ENCODE measurements at places on chromosomes 4 and X. TPM values are rescaled to one million over a fixed set of nuclear protein-coding genes. Genes with fewer than 3 reads are reported as not detected.

DNA sequence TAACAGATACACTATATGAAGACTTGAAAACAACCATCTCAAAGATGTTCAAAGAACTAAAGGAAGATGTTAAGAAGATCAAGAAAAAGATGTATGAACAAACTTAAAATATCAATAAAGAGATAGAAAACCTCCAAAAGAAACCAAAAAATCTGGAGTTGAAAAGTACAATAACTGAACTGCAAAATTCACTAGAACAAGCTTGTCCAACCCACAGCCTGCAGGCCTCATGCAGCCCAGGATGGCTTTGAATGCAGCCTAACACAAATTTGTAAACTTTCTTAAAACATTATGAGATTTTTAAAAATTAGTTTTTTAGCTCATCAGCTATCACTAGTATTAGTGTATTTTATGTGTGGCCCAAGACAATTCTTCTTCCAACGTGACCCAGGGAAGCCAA lies 77.0 kb upstream of the DCTD start:
- no peak for DNase-seq

The PDZD4 gene
- polyA plus RNA-seq = 8.9 TPM

The SPANXA1 gene
- polyA plus RNA-seq = not detected

The GPC3 gene
- polyA plus RNA-seq = 1,095 TPM

The MSN gene
- polyA plus RNA-seq = 262 TPM
